Mesenteric fat pad (tissue), 1 donor: ENCODE measurements at places on chromosomes 7 and 10.

GRCh38 chr10:71990706-71991269 is 26.6 kb downstream of the CHST3 start:
- no peak for DNase-seq

- DNase-seq: no peak
These were observed 1.7 kb downstream of the GRM8 start for GRCh38 chr7:127251036-127251464.

DNA sequence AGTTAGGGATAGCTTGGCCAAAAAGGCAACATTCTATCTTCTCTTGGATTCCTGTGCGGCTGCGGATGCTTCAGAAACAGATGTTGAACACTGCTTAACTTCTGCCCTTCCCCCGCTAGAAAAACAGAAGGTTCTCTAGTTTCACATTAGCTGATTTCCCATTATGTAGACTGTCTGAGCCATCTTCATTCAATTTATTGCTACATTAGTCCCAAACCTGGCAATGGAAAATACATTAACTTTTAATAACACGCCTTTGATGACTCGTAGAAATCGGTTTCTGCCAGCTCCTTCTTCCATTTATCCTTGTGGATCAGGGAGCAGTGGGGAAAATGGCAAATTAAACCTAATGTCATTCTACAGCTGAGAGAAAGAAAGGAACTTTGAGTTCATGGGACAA is 119.9 kb downstream of the SLC16A9 start:
- no peak for DNase-seq

GRCh38 chr10:47412869-47413268 is 28.8 kb upstream of the ZNF488 start:
- no peak for DNase-seq

GRCh38 chr10:18400201-18400905 is 251.0 kb downstream of the NSUN6 start:
- DNase-seq: no peak

- DNase-seq: no peak
These were observed 234.3 kb downstream of the CACNA2D1 start for GRCh38 chr7:82209179-82209747.

GRCh38 chr10:22978918-22979317 is 51.1 kb downstream of the ARMC3 start:
- DNase-seq: no peak

DNA sequence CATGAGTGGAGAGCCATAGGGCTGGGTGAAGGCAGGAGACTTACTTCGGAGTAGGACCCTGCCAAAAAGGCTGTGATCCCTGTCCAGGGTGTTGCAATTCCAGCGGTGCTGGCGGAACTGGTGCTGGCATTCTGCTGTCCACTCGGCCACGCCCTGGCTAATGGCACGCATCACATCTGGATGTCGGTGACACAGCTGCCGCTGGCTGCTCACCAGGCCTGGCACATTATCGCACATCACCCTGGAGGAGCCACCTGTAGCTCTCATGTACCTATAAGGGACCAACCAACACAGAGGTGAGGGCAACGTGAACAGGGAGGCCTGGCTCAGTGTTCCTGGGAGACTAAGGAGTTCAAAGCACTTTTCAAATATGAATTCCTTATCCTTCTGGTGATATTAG is 2.3 kb downstream of the WNT2 start:
- no peak for DNase-seq

- DNase-seq: no peak
These were observed 177.2 kb upstream of the KLF14 start for GRCh38 chr7:130910949-130911944.

DNA sequence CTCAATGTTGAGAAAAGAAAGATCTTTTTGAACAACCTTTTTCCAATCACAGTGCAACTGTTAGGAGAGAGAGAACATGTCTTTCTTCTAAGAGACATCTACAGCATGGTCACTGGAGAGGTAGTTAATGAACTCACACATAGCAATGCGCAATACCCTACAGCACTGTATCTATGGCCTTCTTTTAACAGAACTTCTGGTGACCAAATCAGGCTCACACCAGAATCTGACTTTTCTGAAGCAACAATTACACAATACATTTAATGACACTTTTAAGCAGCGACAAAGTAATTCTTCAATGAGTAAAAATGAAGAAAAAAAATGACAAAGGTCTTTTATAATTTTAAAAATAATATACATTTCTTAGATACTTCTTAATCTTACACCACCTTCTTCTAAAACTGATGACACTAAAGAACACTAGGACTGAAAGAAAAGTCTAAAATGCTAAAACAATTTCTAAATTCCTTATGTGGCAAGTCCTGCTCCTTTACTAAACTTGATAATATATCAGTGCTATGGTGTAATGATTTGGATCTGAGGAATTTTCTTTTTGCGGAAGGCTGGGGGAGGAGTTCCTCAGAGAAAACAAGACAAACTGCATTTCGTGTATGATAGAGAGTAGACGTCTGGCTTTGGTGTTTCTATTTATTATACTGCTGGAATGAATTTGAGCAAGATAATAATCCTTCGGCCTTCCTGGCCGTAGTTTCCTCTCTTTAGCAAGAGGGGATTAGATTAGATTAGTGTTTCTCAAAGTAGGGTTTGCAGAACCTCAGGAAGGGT is 166.3 kb downstream of the ZNF438 start:
- no peak for DNase-seq

DNA sequence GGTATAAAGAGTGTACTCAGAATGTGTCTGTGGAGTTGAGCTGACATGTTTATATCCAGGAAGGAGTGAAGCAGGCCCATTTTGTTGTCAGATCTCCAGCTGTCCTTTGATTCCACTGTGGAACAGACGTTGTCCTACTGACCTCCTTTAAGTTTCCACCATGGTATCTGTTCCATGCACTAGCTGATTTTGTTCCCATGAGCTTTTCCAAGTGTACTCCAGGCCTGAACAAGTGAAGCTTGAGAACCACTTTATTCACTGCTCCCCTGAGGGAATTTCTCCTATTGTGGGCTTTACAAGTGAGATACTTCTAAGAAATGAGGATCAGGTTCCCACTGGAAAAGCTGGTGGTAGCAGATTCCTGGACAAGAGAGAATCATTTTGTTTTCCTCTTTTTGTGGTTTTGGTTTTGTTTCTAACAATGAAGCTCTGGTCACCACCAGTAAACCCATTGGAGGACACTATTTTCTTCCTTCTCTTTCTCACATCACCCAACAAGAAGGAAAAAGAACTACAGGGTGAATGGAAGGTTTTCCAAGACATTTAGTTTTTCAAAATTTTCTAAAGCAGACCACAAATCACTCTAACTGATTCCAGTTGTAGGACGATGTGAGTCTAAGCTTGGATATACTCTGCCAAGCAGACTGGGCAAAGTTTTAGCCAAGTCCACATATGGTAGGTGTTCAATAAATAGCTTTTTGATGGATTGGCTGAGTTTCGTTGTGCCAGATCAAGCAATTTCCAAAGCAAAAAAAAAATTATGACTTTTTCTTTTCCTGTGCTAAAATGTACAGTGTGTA is 144.2 kb downstream of the JCAD start:
- DNase-seq: no peak

DNA sequence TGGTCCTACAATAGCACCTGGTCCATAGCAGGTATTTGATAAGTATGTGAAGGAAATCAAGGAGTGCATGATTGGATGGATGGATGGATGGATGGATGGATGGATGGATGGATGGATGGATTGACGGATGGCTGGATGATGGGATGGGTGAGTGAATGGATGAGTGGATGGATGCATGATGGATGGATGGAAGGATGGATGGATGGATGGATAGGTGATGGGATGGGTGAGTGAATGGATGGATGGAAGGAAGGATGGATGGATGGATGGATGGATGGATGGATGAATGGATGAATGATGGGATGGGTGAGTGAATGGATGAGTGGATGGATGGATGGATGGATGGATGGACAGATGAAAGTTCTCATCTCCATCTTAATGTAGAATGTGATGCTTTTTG is 231.0 kb upstream of the PPP2R2D start:
- DNase-seq: no peak

- DNase-seq: no peak
These were observed 101.9 kb upstream of the HGF start for GRCh38 chr7:81871606-81872265.

- no peak for DNase-seq
These were observed 11.7 kb downstream of the ARHGAP19 start for GRCh38 chr10:97280783-97281182.

- DNase-seq: no peak
These were observed 23.3 kb upstream of the PCGF5 start for GRCh38 chr10:91197127-91197526.

- DNase-seq: peak; percentile 55
These were observed 303.9 kb downstream of the GRID1 start for GRCh38 chr10:86062647-86063145.

- DNase-seq: no peak
These were observed 102.0 kb upstream of the ARMC3 start for GRCh38 chr10:22825841-22826240.

DNA sequence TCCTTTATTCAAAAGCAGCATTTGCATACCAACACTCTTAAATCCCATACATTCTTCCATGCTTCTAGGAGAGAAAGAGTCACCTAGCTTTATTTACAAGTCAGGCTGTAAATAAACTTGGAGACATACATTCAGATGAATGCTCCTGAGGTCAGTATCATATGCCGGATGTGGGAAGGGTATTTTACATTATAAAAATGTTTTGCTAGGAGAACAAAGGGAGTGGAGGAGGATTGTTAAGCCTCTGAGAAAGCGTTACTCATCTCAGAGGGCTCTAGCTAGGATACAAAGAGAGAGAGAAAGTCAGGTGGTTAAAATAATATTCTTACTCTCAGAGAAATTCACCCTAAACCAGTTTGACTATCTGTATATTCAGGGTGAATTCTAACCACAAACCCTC is 300.9 kb upstream of the NPSR1 start:
- DNase-seq: no peak

GRCh38 chr7:151047976-151048815 is at the start of gene ASIC3:
Gene ASIC3, plus strand, starts transcription at chr7:151048531. Its CDS starts 355 bp downstream, at chr7:151048886.
- DNase-seq: no peak

GRCh38 chr10:29583674-29584073 is 51.1 kb downstream of the SVIL start:
- DNase-seq: no peak

- no peak for DNase-seq
These were observed 5.7 kb downstream of the UPK3B start for GRCh38 chr7:76515999-76516443.

GRCh38 chr7:13920053-13920697 is 69.3 kb downstream of the ETV1 start:
- no peak for DNase-seq

- no peak for DNase-seq
These were observed 26.9 kb downstream of the EPDR1 start for GRCh38 chr7:37947138-37947940.

- DNase-seq: no peak
These were observed 34.8 kb upstream of the PITRM1 start for GRCh38 chr10:3207351-3207750.

DNA sequence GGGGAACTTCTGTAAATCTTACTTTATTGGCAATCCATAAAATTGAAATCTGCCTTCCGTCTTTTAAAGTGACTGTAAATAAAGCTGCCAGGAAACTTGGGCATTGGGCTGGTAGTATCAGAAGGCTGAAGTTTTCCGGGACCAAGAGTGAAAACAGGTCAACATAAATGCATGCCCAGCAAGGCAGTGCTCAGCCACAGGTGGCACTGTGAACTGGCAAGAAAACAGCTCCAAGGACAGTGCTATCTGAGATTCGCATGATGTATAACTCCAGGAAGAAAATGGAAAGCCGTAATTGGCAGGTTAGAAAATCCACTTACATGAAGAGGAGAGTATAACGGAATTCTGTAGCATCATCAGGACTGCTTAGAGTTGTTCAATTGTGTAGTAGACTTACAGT is 1.9 kb upstream of the INSYN2A start:
- DNase-seq: no peak

GRCh38 chr7:128727239-128727638 is 11.9 kb upstream of the CALU start:
- no peak for DNase-seq

GRCh38 chr7:17928055-17928454 is 12.2 kb downstream of the SNX13 start:
- DNase-seq: no peak

DNA sequence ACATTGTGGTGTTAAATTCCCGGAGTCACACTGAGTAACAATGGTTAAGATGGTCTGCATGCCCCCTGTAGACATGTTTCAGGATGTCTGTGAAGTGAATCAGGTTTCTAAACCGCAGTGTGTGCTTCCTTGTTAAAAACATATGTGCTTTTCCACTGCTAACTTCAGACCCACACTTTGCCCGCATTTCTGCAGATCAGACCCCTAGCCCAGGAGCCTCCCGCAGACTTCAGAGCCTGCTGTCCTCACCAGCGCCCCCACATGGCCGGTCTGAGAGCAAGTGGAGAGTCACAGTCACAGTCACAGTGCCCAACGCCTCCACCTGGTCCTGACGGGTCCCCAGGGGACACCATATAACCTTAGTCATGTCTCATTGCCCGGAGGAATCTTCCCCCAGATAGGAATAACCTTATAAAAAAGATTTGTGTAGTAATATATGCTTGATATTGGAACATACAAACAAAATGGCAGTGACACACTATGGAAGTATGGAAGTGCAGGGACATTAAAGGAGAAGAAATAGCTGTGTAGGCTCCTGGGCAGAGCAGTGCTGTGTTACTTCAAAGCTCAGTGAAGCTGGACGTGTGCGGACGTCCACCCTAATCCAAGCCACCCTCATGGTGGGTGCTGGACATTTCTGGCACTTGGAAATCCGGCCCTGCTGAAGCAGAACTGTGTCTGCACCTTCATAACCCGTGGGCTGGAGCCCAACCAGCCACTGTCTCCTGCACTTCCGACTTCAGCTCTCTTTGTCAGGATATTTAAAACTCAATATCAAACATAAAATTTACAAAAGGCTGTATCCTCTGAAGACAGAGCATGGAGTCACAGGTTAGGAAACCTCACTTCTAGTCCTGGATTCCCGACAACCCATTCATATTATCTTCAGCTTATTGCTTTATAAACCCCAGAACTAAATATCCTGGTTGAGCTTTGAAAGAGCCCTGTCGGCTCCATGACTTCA is 29.0 kb downstream of the GSTO2 start:
- DNase-seq: no peak

GRCh38 chr7:44213206-44213876 is 12.6 kb downstream of the YKT6 start:
- peak; percentile 55 for DNase-seq

- DNase-seq: no peak
These were observed 51.2 kb upstream of the CARD11 start for GRCh38 chr7:3094701-3095445.

- DNase-seq: no peak
These were observed 214.3 kb downstream of the NRG3 start for GRCh38 chr10:82089327-82089726.

GRCh38 chr7:98495200-98495955 is 94.5 kb upstream of the BAIAP2L1 start:
- DNase-seq: no peak

GRCh38 chr10:64574371-64574770 is 1053.2 kb downstream of the REEP3 start:
- DNase-seq: no peak

GRCh38 chr7:95242266-95242665 is 82.1 kb downstream of the PON1 start:
- no peak for DNase-seq
